Fibroblast of skin of right quadriceps (primary cell): ENCODE measurements at places on chromosomes 16 and 17.

GRCh38 chr17:56801459-56802178 is 32.1 kb downstream of the C17orf67 start:
- DNase-seq, result no peak

GRCh38 chr17:60665602-60666001 is 12.0 kb upstream of the BCAS3 start:
- DNase-seq, result no peak

- DNase-seq, result no peak
These were observed 108.5 kb downstream of the SDK2 start for GRCh38 chr17:73535746-73536145.

DNA sequence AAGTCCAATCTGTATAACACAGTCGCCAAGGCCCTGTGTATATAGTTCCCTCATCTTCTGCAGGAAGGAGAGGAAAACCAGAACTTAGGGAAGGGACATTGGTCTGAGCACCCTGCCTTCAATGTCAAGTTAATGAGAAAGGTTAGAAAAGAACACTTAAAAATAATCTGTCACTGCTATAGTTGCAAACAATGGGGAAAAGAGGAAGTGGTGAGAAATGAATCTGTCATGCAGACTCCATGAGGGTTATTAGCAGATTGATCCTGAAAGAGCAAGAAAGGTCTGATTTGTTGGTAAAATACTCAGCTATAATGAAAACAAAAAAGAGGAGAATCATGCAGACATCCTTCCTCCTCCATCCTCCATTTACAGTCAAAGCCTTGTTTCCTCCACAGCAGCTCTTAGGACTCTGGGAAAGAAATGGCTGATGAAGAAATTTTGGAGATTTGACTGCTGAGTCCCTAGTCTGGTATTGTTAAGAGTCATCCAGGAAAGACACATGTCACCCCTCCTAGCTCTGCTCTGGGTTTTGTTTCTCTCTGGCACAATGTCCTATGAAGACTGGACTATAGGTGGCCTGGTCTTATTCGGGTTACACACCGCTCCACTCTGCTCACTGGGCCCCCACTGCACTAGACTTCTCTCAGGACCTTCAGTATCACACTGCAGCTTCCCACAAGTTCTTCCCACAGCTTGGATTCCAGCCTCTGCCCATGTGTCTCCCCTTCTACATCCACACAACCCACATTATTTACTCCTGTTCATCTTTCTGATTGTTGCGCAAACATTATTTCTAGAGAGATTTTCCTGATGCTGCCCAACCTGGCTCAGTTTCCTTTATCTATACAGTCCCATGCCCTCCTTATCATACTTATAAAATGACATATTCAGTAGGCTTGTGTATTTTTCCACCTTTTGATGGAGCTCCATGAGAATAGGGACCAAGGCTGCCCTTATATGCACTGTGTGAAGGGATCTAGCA is 56.5 kb upstream of the XYLT1 start:
- DNase-seq, result no peak

GRCh38 chr17:39002991-39003715 is 36.0 kb upstream of the FBXO47 start:
- DNase-seq, result peak; percentile 53

GRCh38 chr17:80869481-80870145 is 122.0 kb upstream of the CHMP6 start:
- DNase-seq, result no peak

DNA sequence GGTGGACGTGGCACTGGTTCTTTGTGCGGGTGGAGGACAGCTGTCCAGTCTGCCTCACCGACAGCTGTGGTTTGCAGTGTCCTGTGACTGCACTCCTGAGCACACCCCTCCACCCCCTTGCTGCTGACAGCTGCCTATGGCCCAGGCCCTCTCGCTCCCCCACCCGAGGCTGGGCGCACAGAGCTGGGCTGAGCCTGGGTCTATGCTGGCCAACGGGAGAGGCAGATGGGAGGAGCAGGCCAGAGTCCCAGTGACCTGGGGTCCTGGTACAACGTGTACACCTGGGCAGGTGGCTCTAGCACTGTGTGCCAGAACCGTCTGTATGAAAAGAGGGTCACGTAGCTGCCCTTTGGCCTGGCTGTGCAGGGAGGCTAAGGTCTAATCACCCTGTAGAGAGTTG is 30.5 kb downstream of the BAIAP2 start:
- no peak for DNase-seq

- no peak for DNase-seq
These were observed 21.4 kb downstream of the PECAM1 start for GRCh38 chr17:64369007-64369893.

DNA sequence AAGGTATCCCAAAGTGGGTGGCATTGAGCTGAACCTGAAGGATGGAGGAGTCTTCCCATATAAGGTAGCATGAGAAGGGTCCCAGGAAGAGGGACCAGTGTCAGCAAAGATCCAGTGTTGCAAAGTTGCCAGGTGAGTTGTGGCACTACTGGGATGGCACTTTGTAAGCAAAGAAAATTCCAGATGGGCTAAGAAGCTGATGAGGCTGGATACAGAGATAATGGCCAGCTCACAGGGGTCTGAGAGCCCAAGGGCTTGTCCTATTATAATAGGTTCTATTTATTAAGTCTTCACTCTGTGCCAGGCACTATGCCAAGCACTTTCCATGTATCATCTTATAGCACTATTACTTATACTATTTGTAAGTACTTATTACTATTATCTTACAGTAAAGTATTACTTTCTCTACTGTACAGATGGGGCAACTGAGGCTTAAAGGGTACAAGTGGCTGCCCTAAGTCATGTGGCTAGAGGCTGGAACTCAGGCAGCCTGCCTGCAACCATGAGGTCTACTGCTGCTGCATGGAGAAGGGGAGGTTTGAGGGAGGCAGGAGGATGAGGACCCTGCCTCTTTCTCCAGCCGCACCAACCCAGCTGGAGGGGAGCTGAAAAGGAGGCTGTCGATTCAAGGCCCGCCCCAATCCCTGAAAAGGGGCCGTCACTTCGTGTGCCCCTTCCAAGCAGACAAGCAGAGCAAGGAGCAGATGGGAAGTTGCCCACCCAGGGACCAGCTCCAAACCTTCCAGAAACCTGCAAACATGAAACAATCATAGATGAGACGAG is 86.5 kb downstream of the C16orf78 start:
- no peak for DNase-seq

DNA sequence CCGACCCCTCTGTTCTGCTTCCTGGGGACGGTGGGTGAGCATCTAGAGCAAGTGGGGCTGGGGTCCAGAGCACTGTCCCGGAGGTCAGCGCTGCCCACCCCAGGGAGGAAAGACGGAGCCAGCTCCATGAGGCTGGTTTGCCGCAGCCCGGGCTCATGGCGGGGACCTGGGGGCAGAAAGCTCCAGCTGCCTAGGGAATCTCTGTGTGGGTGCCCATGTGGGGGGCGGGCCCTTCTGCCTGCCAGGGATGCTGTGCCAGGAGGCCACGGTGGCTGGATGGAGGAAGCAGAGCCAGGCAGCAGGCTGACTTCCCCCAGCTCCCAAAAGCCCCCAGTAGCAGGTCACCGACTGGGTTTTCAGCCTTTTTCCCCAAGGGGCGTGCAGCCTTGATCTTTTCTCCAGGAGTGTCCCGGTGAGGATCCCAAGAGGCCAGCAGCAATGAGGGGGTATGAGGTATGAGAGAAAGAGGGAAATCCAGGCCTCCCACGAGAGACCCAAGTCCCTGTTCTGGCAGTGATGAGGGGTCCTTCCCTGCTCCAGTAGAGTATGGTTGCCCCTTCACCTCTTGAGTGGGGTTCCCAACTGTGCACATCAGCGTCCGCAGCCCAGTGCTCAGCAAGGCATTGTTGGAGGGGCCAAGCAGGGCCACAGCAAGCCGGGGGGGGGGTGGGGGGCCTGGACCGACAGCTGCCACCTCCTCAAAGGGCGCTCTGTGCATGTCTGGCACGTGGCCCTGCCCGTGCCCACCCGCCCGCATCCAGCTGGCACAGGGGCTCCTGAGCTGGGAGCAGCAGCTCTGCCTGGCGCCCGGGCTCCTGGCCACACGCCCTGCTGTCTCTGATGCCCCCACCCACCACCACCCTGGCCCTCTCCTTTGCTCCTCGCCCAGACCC is 15.6 kb upstream of the BCAR1 start:
- no peak for DNase-seq

- no peak for DNase-seq
These were observed 90.9 kb upstream of the EEF2KMT start for GRCh38 chr16:5188318-5188988.

- DNase-seq, result no peak
These were observed 102.9 kb upstream of the ZFHX3 start for GRCh38 chr16:73150786-73151185.

- DNase-seq, result peak; percentile 50
These were observed 43.8 kb upstream of the DHX40 start for GRCh38 chr17:59521465-59522126.

GRCh38 chr16:86848821-86849220 is 270.5 kb downstream of the FOXL1 start:
- peak; percentile 23 for DNase-seq

DNA sequence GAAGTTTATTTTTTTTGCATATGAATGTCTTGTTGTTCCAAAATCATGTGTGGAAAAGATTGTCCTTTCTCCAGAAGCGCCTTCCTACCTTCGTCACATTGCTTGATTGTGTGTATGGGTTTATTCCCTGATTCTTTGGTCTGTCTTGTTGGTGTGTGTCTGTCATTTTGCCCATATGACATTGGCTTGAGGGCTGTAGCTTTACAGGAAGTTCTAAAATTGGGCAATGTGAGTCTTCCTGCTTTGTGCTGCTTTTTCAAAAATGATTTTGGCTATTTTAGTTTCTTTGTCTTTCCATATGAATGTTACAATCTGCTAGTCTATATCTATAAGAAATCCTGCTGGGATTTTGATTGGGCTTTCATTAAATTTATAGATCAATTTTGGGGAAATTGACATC is 217.2 kb downstream of the SNX29 start:
- DNase-seq, result no peak

DNA sequence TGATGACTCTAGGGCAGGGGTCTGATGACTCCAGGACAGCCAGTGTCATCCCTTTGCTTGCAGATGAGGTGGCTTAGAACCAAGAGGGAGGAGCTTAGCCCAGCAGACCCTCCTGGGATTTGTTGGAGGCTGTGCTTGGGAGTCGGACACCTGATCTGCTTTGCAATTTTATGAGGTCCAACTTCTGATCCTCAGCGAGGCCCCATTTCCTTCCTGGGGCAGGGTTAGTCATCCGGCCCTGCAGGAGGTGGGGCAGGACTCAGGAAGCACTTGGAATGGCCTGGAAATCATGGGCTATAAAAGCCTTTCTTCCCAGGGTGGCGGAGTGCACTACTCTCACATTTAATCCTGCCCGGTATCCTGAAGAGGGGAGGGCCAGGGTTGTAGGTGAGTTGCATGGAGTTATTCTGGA is 168.5 kb downstream of the MSI2 start:
- peak; percentile 48 for DNase-seq

- peak; percentile 78 for DNase-seq
These were observed at the start of gene PRKCA for GRCh38 chr17:66301864-66302741. PRKCA (plus strand) TSS chr17:66302613.

DNA sequence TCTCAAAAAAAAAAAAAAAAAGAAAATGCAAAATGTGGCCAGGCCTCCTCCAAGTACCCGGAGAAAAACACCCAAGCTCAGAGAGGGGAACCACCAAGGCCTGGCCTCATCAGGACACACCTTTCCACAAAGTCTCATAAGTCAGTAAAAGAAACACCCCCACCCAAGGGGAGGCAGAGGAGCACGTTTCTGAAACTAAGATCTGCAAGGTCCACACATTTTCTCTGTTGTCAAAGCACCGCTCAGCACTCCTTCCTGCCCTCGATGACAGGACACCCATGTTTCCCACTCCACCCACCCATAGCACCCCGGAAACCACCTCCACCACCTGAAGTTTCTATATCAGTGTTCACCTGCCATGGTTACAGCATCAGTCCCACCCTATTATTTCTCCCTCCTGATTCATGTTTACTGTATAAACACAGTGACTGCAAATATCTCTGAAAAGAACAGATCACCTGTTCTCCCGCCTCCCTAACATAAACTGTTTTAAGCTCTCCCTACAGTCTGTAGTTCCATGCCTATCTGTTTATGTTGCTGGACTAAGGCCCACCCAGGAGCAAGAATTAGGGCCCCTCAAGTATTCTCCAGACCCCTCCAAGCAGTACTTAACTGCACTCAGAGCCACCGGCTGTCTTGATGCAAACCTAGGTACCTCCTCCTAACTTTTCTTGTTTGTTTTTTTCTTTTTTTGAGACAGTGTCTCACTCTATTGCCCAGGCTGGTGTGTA is 2.0 kb downstream of the CORO7 start:
- no peak for DNase-seq

- peak; percentile 50 for DNase-seq
These were observed 34.4 kb upstream of the USP7 start for GRCh38 chr16:8998108-8998507.

GRCh38 chr16:64428463-64429113 is 693.3 kb downstream of the CDH11 start:
- peak; percentile 86 for DNase-seq

GRCh38 chr17:34201767-34202166 is 53.3 kb upstream of the CCL2 start:
- no peak for DNase-seq

DNA sequence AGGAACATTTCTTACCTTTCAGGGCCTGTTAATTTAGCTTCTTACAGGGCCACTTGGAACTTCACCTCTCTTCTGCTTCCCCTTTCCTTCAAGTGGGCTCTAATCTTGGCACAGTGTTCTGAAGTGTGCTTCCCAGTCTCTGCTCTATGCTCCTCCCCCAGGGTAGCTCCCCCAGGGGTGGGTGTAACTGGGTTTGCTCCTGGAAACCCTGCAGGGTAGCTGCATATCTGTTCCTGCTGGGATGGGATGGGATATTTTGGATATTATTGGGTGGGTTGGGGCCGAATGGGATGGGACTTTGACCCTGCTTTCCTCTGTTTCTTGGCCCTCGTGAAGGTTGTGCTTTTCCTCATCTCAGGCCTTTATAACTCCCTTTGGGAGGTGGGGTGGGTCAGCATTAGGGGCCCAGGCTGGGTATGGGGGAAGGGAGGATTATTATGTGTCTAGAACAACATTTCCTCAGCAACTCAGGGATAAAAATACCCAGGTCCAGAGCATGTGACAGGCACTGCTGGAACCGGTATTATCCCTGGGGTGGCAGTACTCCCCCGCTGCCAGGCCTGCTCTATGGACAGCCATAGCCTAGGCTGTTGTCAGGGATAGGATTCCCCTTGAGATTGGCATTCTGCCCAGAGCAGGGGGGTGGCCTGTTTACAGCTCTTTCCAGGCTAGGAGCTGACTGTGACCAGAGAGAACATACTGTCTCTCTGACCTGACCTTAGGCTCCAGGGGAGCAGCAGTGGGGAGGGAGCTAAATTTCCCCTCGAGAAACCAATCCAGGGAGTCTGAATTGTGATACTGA is 5.0 kb downstream of the NFE2L1 start:
- DNase-seq, result peak; percentile 57

GRCh38 chr17:37779554-37779953 is 34.7 kb upstream of the HNF1B start:
- no peak for DNase-seq

DNA sequence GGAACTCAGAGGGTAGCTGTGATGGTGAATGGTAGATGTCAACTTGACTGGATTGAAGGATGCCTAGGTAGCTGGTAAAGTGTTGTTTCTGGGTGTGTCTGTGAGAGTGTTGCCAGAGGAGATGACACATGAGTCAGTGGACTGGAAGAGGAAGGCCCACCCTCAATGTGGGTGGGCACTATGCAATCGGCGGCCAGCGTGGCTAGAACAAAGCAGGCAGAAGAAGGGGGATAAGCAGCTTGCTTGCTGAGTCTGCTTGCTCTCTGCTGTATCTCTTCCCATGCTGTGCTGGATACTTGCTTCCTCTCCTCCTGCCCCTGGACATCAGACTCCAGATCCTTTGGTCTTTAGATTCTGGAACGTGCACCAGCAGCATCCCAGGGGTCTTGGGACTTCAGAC is 128.1 kb downstream of the AIPL1 start:
- no peak for DNase-seq

GRCh38 chr16:641326-642188 is at the start of gene MCRIP2:
MCRIP2 (plus strand) TSS chr16:641828; CDS start chr16:641992, 164 bp downstream.
- DNase-seq, result peak; percentile 57
